NCI-H1092 treated with DMSO at 0.1 percent for 48 hours (cell line): ENCODE measurements at places on chromosomes 2 and 18.

DNA sequence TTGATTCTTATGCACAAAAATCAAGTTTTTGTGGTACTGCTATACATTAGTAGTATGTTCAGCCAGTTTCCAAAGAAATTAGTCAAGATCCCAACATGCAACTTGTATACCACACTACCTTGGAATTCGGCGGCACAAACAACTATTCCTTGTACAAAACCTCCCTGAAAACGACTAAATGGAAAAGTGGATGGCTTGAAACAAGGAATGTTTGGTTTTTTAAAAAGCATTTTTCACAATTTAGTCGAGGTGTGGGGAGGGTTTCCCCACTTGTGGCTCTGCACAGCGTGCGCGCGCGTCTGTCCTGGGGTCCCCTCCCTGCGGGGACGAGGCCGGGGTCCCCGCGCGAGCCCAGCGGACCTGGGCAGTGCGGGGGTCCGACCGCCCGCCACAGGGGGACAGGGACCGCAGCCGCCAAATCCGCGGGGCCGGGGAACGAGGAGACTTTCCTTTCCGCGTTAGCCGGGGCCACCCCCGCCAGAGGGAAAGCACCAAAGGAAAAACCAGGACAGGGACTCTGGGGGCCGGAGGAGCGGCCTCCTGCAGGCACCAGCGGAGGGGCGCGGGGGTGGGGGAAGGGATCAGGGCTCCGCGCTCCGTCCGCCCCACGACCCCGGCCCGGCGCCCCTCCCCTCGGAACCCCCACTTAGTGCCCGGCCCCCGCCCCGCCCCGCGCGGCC lies 534 bp upstream of the SOCS6 start:
- DNase-seq = peak; percentile 25

DNA sequence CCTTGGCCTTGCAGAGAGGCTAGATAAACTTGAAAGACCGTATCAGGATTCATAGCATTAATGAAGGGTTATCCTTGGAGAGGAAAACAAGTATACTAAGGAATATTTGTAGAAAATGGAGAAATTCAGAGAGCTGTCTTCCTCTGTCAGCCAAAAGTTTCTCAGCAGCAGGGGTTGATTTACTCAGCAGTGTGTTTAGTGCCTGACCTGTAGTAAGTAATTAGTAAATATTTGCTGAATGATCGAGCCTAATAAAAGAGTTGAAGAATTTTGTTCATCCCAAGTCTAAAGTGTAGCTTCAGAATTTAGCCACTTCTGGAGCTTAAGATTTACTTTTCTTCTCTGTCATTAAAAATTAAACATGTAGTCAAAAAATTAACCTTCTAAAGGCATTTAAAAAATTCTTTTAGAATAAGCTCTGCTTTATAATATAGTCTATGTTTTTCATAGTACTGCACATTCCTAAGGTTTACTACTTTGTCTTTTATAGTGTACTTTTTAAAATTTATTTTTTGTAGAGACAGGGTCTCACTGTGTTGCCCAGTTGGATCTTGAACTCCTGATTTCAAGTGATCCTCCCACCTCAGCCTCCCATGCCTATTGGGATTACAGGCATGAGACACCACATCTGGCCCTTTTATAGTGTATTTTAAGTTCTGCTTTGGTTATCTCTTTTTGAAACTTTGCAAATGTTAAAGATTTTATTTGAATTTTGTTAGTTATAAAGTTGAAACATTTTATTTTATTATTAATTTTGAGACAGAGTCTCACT lies 138.4 kb upstream of the MYO3B start:
- DNase-seq = no peak

- no peak for DNase-seq
Measured at GRCh38 chr18:43148231-43148630, 32.7 kb upstream of the RIT2 start.

GRCh38 chr2:57936216-57936615 lies 110.4 kb upstream of the VRK2 start:
- no peak for DNase-seq

GRCh38 chr2:207561386-207562080 lies 31.8 kb downstream of the CREB1 start:
- DNase-seq = no peak

- DNase-seq = no peak
Measured at GRCh38 chr2:60247471-60247870, 306.0 kb downstream of the BCL11A start.

DNA sequence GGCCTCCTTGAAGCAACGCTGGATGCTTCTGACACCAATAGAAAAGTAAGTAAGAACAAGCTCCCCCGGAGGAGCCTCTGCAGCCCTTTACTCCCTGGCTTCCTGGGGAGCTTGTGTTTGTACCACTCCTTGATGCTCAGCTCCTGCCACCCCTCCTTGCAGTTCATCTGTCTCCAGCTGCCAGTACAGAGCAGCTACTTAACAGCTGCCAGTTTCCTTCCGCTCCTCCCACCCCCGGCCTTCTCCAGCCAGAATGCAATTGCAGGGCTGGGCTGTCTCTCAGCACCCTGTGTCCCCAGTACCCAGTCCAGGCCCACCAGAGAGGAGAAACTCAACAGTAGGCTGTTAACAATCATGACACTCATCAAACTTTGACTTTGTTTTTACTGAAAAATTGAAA lies 109.4 kb downstream of the AOX1 start:
- no peak for DNase-seq

DNA sequence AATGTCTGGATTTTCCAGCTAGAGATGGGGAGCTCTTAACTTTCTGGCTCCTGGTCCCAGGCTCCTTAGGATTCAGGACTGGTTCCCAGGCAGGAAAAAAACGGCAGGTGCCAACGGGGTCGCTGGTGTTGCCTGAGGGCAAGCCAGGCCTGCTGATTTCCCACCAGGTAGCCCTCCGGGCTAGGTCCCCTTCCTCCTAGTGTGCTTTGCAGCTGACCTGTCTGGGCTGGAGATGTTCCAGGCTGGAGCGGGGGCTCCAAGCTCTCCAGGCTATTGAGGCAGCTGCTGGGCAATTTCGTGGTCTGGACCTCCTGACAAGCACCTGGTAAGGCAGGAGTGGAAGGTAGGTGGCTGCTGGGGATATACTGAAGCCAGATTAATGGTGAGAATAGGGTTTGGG lies 2.0 kb upstream of the MRPL53 start:
- DNase-seq = no peak

DNA sequence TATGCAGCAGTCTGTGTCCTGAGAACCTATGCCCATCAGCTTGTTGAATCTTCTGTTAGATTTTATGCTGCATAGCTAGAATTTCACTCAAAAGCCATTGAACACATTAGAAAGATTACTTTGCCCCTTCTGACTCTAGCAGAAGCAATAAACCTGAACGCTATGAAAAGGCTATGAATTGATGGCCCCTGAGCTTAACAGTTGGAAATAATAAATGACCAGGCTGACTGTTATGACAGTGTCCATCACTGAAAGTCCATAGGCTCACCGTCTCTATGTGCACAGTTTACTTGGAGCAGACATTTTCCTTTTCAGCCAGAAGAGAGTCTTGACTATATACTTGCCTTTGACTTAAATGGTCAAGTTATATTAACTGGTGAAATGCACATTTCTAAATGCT lies 1618.8 kb upstream of the ACVR2A start:
- DNase-seq = no peak
